HCT116 (cell line): ENCODE measurements at places on chromosomes 2 and 18. TPM values are rescaled to one million over a fixed set of nuclear protein-coding genes. Genes with fewer than 3 reads are reported as not detected.

- H3K4me1 ChIP-seq = no peaks in the 10 kb centered on the region; the same call in 1 of the 2 replicates
- no peak overlapping the region for H3K4me3 ChIP-seq
- peaks cover 5% of the 10 kb centered on the region; the same call in 1 of the 2 replicates for H3K27me3 ChIP-seq
- H3K27ac ChIP-seq = no peak overlapping the region
Observed at GRCh38 chr18:49623571-49623970, 61.7 kb downstream of the LIPG start.

DNA sequence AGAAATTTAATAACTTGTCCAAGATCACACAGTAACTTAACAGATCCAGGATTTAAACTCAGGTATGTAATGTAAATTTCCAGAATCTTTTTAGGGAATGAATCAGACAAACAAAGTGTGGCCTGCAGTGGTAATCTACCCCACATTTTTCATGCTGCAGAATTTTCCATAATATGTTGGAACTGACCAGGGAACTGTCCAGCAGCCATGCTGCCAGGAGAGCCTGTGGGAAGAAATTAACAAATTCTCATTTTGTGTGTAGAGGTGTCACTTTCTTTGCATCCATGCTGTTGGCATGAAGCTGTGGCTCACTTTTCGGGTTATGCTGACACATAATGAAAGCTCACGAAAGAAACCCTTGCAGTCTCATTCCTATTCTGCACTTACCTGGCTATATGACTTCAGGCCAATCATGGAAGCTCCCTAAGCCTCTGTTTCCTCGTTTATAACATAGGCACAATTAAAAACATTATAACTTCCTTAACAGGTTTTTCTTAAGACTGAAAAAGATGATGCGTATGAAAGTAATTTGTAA is 54.7 kb downstream of the CDKL4 start:
- no peak for DNase-seq
- H3K27me3 ChIP-seq = no peaks in the 10 kb centered on the region
- H3K36me3 ChIP-seq = no peaks in the 10 kb centered on the region
- H3K4me1 ChIP-seq = no peaks in the 10 kb centered on the region

The TTC31 gene
- 26.4 TPM for total RNA-seq

The FTCDNL1 gene
- total RNA-seq = 2.6 TPM

The CPO gene
- total RNA-seq = 0.32 TPM
